Stimulated activated CD8-positive, alpha-beta memory T cell treated with anti-CD3 and anti-CD28 coated beads, Interleukin-15, amount 100 ng/mL, for 4 hours (primary cell): ENCODE measurements at places on chromosomes 16 and 17.

DNA sequence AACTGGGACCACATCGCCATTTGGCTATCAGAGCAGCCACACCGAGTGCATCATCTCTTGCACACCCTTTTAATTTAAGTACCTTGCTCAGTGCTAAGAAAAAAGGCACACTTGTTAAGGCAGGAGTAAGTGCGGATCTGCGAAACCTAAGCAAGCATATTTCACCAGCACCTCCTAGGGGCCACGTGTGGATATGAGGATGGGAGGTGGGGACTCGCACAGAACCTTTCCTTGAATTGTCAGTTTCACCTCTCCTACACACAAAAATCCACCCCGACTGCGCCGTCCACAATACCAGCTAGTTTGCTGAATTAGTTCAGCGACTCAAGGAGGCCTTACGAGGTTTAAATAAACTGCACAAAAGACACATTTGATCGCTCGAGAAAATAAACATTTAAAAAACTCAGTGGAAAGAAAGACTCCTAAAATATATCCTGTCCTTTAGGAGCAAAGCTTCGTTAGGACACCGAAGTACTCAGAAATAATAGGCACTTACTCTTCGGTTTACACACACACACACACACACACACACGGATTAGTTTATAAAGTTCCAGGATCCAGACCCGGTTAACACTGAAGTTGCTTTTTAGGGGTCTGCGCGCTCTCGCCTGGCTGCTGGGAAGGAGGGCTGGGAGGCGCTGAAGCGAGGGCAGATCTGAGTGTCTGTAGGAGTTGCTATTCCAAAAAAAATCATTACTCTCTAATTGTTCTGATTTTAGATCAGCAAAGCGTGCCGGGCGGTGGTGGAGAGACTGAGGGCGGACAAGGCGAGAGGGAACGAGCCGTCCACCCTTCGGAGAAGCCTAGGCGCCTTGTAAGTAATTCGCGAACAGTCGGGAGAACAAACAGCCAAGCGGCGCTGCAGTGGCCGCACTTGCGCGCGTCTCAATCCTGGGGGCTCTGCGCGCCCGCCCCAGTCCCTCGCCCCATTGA is 1.0 kb upstream of the KCNJ2 start:
- DNase-seq: no peak

GRCh38 chr17:588519-588918 is 126.1 kb downstream of the VPS53 start:
- no peak for DNase-seq

DNA sequence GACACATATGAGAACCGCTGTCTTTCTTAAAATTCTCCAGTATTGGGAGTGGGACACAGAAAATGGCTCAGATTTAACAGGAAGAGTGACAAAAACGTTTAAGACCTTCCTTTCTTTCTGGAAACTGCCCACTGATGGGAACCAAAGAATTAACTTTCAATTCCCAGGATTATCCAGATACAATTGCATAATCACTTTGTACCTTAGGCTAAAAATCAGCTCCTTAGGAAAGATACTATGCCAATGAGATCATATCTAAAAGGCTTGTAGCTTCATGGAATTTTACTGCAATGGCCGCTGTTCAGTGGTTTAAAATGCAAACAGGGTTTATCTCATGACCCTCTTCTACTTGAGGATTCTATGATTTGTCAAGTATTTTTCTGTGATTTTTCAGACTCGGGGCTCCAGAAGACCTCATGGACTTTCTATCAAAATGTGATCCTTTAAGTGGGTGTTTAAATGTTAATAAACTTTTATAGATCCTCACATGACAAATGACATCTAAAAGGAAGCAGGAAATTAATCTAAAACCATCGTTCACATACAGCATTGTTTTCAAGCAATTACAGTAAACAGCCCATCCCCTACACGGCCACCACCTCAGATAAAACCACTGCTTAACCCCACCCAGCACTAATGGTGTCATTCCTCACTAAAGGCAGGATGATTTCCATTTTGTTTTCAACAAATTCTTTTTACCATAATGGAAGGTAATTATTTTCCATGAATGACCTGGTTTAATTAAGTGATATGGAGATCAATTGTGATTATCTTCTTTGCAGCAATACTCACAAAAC is 31.6 kb upstream of the ERN1 start:
- DNase-seq: no peak

DNA sequence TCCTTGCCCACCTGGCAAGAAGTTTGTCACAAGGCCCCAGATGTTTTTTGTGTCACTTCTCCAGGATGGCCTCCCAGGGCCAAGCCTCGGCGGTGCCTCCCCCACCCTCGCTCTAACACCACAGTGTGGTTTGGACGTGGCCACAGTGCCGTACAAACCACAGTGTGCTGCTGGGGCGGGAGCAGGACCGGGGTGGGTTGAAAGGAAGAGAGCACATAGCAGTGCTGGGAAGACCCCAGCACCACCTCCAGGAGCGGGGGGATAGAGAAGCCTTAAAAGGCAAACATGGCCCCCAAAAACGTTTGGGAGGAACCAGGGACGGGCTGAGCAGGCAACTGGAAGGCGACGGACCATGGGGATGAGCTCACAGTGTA is 5.0 kb upstream of the BCL6B start:
- no peak for DNase-seq

DNA sequence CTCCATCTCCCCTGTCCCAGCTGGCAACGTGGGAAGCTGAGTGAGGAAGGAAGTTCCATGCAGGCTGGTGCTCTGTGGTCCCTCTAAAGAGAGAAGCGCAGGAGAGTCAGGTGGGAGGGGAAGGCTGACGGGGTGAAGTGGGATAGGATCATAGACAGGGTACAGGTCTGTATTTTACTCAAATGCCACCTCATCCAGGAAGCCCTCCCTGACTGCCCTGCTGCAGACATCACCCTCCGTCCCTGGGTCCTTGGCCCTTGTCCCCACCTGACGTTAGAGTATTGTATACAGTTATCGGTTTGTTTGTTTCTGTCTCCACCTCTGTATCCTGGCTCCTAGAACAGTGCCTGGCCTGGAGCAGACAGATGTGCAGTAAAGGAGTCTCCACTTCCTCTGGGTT is 11.7 kb downstream of the CANT1 start:
- no peak for DNase-seq
